ENCODE measurements at places on chromosomes 13 and 19. TPM values are rescaled to one million over a fixed set of nuclear protein-coding genes. Genes with fewer than 3 reads are reported as not detected.

Gene KIR2DL4
- 0.33 TPM for total RNA-seq

DNA sequence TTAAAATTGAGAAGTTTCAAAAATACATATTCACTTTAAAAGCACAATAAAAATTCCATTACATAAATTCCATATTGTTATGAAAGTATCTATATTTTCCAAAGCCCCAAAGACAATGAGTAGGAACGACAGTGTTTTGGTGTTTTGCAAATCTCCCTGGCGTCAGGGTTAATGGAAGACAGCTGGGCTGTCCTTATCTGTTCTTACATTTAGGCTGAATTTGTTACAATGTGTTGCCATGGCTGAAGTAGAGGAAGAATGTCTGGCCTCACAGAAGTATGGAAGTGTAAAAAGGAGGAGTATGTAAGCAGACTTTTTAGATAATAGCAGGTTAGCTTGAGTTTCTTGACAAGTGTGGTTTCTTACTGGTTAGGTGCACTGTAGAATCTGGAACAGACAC lies 124.4 kb upstream of the SPATA13 start:
- no peak for ATAC-seq

- ATAC-seq: no peak
Observed at GRCh38 chr13:98746968-98747367, 5.5 kb downstream of the SLC15A1 start.

Gene AMH
- total RNA-seq: 1.1 TPM

GRCh38 chr13:35884211-35884760 lies 246.9 kb downstream of the DCLK1 start:
- ATAC-seq: no peak

Gene CGB8
- total RNA-seq: 0.77 TPM

Gene ZNF486
- total RNA-seq: 0.17 TPM

Gene VSTM2B
- 8.8 TPM for total RNA-seq
